ENCODE measurements at places on chromosomes 4 and X. TPM values are rescaled to one million over a fixed set of nuclear protein-coding genes. Genes with fewer than 3 reads are reported as not detected.

DNA sequence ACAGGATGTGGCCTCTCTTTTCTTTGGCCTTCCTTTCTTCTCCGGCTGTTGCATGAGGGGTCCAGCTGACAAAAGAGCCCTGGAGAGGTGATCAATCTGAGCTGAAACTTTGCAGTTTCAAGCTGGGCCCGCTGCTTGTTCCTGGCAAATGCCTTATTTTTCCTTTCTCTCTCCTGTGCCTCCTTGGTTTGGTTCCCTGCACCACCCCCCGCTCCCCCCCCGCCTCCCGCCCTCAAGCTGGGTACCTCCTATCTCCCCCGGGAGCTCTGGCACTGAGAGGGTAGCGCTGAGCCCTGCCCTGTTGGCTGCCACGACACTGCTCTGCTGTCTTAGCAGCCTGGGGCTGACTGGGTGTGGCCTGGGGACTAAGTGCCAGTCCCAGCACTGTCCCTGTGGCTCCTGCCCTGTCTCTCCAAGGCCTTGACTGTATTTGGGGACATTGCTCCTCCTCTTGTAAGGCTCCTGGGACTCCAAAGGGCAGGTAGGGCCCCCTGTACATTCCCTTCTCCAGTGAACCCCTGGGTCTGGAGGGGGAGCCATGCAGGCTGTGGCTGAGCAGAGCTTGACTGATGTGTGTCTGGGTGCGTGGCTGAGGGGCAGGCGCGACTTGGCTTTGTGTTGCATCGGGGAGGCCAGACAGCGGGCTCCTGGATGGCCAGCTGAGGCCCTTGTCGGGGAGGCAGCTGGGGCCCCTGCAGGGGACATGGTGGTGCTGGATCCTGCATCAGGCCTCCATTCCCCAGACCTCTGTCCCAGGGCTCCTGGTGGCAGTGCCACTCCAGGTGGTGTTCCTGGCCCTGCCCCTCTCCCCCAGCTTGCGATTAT lies 1.1 kb downstream of the PLXNA3 start:
- DNase-seq: no peak

DNA sequence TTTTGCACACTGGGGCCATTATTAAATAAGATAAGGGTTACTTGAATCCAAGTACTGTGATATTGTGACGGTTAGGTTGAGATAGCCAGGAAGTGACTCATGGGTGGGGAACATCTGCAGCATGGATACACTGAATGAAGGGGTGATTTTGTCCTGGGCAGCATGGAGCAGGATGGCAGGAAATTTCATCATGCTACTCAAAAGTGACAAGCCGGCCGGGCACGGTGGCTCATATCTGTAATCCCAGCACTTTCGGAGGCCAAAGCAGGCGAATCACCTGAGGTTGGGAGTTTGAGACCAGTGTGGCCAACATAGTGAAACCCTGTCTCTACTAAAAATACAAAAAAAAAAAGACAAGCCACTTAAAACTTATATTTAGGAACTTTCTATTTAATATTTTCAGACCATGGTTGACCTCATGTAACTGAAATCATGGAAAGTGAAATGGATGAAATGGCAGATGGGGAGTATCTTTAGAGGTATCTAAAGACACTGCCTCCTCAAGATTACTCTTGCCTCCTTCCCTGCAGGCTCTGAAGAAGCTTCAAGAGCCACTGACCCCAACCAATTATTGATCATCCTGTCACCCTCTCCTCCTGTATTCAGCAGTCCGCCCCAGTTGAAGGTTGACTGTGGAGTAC lies 3.9 kb upstream of the TRIM60 start:
- no peak for DNase-seq

DNA sequence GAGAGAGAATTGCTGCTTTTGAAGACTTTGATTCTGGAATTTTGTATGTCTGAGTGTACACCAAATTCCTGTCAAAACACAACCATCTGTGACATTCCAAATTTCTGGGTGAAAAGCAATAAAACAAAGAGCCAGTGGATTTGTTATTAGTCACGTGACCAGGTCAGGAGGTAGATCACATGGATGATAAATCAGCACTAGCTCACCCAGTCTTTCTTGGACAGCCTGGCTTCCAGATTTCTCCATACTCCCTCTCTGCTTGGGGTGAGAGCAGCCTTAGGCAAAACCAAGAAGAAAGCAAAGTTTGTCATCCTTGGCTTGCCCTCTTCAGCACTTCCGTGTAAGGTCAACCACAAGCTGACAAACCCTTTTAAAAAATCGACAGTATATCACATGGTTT lies 194.2 kb downstream of the CLCN4 start:
- DNase-seq: no peak

GRCh38 chrX:136534131-136534530 lies 2.1 kb downstream of the VGLL1 start:
- DNase-seq: no peak

DNA sequence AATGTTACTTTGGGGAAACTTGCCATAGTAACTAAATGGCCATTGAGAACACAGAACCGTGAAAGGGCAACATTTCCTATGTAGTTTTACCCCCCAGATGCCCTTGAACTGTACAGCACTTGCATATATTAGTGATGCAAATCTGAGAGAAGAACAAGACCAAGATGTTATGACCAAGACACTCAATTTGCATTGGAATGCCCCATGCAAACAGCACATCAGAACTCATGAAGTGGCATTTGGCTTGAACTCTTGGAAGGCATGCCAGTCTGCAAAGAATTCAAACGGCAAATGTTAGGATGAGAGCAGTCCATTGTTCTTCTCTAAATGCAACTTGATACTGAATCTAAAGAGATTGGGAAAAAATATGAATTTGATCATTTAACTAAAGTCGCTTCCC lies 139.4 kb upstream of the CXorf66 start:
- DNase-seq: no peak

- no peak for DNase-seq
These were observed 87.7 kb upstream of the STS start for GRCh38 chrX:7059859-7060258.

- no peak for DNase-seq
These were observed 78.3 kb downstream of the GASK1B start for GRCh38 chr4:158094413-158095134.

DNA sequence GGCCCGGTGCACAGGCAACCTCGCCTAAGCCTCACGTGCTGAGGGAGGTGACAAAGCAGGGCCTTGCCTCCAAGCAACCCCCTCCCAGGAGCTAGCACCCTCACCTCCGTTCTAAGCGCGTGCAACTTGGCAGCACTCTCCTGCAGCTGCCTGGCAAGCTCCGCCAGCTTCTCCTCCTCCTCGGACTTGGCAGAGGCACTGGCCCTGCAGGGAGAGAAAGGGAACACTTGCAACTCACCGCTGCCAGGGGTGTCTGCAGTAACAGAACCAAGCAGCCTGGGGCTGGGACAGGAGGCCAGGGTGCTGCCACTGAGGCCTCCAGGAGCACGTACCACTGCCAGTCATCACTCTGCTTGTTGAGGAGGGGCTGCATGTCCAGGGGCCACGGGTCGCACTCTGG lies 10.3 kb upstream of the TREX2 start:
- peak; percentile 73 for DNase-seq

DNA sequence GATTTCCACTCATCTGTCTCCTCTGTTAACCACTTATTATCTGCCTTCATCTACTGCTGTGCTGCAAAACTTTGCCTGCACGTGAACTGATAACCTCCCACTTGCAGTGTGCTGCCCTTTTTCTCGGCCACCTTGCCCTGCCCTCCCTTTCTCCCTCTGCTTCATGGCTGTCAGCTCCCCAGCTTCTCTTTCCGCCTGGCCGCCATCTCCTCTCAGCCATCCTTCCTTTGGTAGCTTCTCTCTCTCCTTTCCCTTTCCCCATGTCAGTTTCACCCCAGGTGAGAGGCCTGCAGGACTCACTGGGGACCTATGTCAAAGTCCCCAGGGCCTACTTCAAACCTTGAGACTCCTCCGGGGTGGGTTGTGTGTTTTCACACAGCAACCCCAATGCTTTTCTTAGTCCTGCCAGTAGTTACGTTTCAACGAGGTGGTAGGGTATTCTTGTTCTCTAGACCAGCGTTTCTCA lies 6.6 kb downstream of the MSL3 start:
- no peak for DNase-seq

DNA sequence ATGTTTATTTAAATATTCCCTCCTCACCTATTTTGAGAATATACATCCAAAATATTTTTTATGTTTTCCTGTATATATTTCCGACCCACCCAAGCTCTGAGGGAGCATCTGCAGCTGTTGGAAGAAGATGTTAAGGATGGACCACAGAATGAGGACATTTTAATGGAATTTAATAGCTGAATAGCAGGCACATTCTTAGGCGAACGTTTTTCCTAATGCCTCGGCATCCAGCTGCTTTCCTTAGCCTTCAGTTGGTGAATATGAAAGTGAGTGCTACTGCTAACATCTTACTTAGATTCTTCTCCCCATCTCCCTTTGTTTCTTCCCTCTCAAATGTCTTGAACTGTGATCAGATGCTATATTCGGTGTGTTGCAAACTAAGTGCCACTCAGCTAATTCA lies 158.0 kb upstream of the CTSO start:
- no peak for DNase-seq

DNA sequence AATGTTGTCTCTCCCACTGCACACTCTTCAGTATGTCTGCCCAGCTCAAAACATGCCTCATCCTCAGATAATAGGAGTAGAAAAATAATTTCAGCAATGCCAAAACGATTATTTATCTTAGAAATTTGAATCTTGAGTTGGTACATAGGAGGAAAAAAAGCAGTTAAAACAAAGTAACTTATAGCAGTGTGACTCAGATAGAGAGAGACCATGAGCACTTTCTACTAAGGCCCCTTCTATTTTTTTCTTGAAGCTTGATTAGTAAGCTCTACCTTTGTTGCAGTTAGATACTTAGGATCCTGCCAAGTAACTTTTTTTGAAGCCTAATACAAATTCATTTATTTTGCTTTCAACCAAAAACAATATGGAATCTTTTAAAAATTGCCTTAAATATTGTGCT lies 212.3 kb downstream of the MAD2L1 start:
- DNase-seq: no peak

DNA sequence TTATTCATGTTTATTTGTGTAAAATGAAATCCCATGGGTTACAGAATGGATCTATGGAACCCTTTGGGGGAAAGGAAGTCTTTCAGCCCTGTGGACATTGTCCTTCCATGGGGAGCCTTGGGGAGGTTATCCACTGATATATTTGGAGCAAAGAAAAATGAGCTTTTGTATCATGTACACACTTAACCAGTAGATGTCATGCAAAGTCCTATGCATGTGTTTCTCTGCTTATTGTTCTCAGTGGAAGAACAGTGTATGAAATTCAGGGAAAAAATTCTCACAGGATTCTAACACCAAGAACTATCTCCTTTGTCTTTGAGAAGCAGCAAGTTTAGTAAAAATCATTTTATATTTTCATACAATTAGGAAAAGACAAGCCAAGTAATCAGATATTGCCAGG lies 105.3 kb downstream of the DTHD1 start:
- DNase-seq: no peak

The BCOR gene
- 11.0 TPM for total RNA-seq
